ENCODE measurements at places on chromosomes 11 and 22. TPM values are rescaled to one million over a fixed set of nuclear protein-coding genes. Genes with fewer than 3 reads are reported as not detected.
A peak's percentile ranks its signal among the peaks of the same experiment; 100 is the strongest.

Gene FAT3
- not detected for total RNA-seq

Gene FZD4
- total RNA-seq: not detected

GRCh38 chr11:62854013-62854824, 14.8 kb upstream of the WDR74 start:
- peaks cover 58% of the 10 kb centered on the region for H3K4me1 ChIP-seq
- no peak for DNase-seq
- H3K4me3 ChIP-seq: peak overlapping the region; percentile 98
- peaks cover 49% of the 10 kb centered on the region for H3K36me3 ChIP-seq

- DNase-seq: no peak
- peak overlapping the region; percentile 40 for H3K27ac ChIP-seq
- H3K36me3 ChIP-seq: no peaks in the 10 kb centered on the region
- H3K27me3 ChIP-seq: peaks cover 23% of the 10 kb centered on the region
Measured at GRCh38 chr11:61756147-61756451, 3.7 kb downstream of the MYRF start.

- H3K27me3 ChIP-seq: peaks cover 18% of the 10 kb centered on the region
- H3K27ac ChIP-seq: no peak overlapping the region
- H3K4me1 ChIP-seq: no peaks in the 10 kb centered on the region
- no peak overlapping the region for H3K4me3 ChIP-seq
- DNase-seq: no peak
Measured at GRCh38 chr22:28514321-28514821, 165.3 kb downstream of the TTC28 start.

DNA sequence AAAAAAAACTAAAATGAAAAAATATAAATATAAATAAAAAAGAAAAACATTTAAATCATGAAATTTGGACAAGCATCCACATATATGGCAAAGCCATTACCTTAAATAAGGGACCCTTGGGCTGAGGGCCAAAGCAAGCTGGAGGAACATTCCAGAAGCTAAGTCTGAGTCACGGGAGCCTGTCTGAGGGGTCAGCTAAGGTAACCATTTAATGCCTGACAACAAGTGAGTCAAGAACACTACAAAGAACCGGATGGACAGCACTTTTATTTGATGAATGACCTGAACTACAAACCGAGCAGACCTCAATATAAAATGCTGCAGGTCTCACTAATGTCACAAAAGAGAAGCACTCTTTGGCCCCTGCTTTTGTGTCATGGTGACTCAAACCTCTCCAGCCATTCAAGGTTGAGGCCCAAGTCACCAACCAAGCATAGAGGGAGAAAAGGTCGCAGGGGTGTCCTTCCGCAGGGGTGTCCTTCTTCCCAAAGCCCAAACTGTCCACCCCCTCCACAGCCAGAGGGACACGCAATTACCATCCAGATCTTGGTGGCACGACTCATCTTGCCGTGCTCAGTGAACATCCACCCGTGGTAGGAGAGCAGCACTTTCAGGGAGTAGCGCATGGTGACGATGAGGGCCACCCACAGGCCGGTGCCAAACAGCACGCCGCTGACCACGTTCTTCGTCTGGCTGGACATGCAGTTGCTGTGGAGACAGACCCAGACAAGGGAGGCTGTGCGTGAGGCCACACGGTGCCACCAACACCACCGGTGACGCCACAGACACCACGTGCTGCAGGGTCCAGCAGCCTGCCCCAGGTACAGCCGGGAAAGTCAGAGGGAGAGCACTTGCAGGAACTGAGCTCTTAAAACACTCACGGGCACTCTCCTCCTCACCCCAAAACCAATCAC, 34.5 kb downstream of the CPT1A start:
- no peaks in the 10 kb centered on the region for H3K27me3 ChIP-seq
- no peaks in the 10 kb centered on the region for H3K36me3 ChIP-seq
- no peaks in the 10 kb centered on the region for H3K4me1 ChIP-seq
- no peak overlapping the region for H3K27ac ChIP-seq

GRCh38 chr11:110518809-110519514, 89.2 kb downstream of the FDX1 start:
- H3K27me3 ChIP-seq: peaks cover 5% of the 10 kb centered on the region
- DNase-seq: no peak
- H3K36me3 ChIP-seq: no peaks in the 10 kb centered on the region
- H3K4me3 ChIP-seq: no peak overlapping the region
- peaks cover 6% of the 10 kb centered on the region for H3K4me1 ChIP-seq

DNA sequence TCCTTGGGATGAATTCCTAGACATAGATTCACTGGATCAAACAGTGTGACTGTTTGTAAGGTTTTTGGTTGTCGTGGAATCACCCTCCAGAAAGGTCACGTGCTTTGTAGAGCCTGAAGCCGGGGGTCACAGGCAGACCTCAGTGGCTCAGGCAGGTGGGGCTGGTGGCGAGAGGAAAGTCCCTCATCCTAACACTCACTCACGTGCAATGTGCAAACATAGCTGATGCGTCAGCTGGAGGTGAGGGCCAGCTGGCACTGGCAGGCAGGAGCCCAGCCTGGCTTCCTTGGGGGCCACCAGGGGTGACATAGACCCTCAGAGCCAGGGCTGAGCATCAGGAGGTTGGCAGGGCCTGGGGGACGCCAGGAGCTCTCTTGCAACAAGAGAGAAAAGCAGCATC, 90.0 kb downstream of the ARHGAP8 start:
- H3K4me3 ChIP-seq: no peak overlapping the region
- H3K4me1 ChIP-seq: no peaks in the 10 kb centered on the region
- no peak for DNase-seq

DNA sequence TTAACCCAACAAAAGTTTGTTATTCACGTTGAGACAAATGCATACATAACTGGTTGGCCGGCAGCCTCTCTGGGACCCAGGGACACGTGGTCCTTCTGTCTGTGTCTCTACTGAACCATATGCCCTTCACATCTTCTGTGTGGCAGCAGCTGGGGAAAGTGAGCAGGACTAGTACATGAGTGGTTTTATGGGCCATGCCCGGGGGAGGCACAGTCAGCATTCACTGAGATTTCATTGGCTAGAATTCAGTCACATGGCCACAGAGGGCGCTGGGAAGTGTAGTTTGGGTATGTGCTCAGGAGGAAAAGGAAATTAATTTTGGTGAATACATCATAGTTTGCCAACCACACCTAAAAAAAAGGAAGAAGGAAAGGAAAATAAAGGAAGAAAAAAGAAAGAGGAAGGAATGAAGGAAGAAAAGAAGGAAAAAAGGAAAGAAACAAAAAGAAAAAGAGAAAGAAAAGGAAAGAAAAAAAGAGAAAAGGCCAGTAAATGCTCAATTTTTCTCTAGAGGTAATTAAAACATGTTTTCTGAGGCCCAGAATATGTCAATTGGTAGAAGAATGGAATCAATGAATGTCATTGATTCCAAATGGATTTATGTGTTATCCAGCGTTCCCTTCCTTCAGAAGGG, 55.9 kb upstream of the KIRREL3 start:
- no peak overlapping the region for H3K27ac ChIP-seq
- no peaks in the 10 kb centered on the region for H3K4me1 ChIP-seq
- no peak overlapping the region for H3K4me3 ChIP-seq

- peaks cover 20% of the 10 kb centered on the region for H3K27me3 ChIP-seq
- no peak within 1 kb of the TSS for H3K27ac ChIP-seq
- DNase-seq: no peak
- peaks cover 20% of the 10 kb centered on the region for H3K4me1 ChIP-seq
- H3K36me3 ChIP-seq: peaks cover 10% of the 10 kb centered on the region
- H3K4me3 ChIP-seq: no peak within 1 kb of the TSS
Measured at GRCh38 chr11:624705-625635, at the start of gene CDHR5. Gene CDHR5 (minus strand): TSS chr11:624955. CDS start chr11:624902, 53 bp downstream.

DNA sequence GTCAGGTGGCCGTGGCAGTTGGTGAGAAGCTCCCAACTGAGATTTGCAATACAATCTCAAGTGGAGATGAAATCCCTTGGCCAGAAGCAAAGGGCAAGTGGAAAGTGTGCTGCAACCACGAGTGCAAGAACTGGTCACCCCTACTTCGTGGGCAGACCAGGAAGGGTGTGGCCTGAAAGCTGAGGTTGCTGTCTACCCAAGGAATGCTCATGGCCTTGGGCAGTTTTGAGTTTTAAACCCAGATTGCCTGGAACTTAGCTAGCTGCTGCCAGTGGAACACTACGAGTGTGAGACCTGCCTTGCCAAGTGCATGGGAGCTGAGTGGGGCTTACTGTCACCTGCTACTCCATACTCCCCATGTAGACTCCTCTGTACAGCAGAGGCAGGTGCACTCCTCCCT, 113.3 kb upstream of the FAT3 start:
- DNase-seq: no peak
- no peaks in the 10 kb centered on the region for H3K27me3 ChIP-seq
- H3K36me3 ChIP-seq: no peaks in the 10 kb centered on the region
- no peaks in the 10 kb centered on the region for H3K4me1 ChIP-seq
- H3K4me3 ChIP-seq: no peak overlapping the region

- no peak for DNase-seq
- no peak overlapping the region for H3K27ac ChIP-seq
- H3K4me1 ChIP-seq: no peaks in the 10 kb centered on the region
- peaks cover 6% of the 10 kb centered on the region for H3K36me3 ChIP-seq
- H3K4me3 ChIP-seq: no peak overlapping the region
Measured at GRCh38 chr22:17875156-17875555, 100.9 kb upstream of the BID start.

GRCh38 chr22:35804421-35804820, 86.7 kb downstream of the APOL5 start:
- H3K4me1 ChIP-seq: no peaks in the 10 kb centered on the region
- H3K27me3 ChIP-seq: peaks cover 2% of the 10 kb centered on the region
- H3K27ac ChIP-seq: no peak overlapping the region
- no peak overlapping the region for H3K4me3 ChIP-seq

DNA sequence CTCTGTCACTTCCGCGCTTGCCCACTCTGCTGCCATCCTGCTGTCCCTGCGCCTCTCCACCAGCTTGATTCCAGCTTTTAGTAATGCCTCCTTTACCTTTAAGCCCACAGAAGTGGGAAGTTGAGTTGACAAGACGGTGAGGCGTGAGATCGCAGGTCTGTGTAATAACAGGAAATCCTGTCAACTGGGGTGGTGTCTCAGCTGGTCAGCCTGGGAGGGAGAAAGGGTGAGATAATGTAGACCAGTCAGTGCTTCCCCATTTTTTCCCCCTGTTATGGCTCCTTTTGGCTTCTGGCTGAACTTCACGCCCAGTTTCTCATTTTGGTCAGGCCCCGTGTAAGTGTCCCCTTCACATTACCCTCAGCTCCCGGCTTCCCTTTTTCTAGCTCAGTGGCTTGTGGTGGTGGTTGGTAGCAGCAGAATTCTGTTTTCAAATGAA, 98.9 kb downstream of the TRAF6 start:
- H3K4me3 ChIP-seq: peak overlapping the region; percentile 57
- no peak for DNase-seq

GRCh38 chr11:9850224-9850895, 186.5 kb downstream of the SWAP70 start:
- H3K4me1 ChIP-seq: peaks cover 13% of the 10 kb centered on the region
- H3K4me3 ChIP-seq: no peak overlapping the region
- peaks cover 3% of the 10 kb centered on the region for H3K27me3 ChIP-seq
- H3K27ac ChIP-seq: no peak overlapping the region
- H3K36me3 ChIP-seq: peaks cover 16% of the 10 kb centered on the region

GRCh38 chr11:68663482-68664010, 20.8 kb upstream of the GAL start:
- no peak overlapping the region for H3K27ac ChIP-seq
- no peak for DNase-seq
- H3K36me3 ChIP-seq: no peaks in the 10 kb centered on the region
- no peak overlapping the region for H3K4me3 ChIP-seq
- H3K27me3 ChIP-seq: no peaks in the 10 kb centered on the region

GRCh38 chr11:93295921-93296575, 34.5 kb upstream of the DEUP1 start:
- no peak overlapping the region for H3K27ac ChIP-seq
- peaks cover 9% of the 10 kb centered on the region for H3K27me3 ChIP-seq
- no peak overlapping the region for H3K4me3 ChIP-seq
- no peaks in the 10 kb centered on the region for H3K4me1 ChIP-seq
- no peaks in the 10 kb centered on the region for H3K36me3 ChIP-seq

DNA sequence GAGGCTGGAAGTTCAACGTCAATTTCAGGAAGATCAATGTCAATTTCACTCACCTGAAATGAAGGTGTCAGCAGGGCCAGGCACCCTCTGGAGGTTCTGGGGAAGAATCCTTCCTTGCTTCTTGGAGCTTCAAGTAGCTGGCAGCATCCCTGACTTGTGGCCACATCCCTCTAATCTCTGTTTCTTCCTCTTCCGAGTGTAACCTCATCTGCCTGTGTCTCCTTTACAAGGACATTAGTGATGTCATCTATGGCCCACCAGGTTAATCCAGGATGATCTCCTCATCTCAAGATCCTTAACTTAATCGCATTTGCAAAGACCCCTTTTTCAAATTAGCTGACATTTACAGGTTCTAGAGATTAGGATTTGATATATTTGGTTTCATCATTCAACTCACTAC, 240.8 kb upstream of the MTNR1B start:
- no peaks in the 10 kb centered on the region for H3K4me1 ChIP-seq
- H3K36me3 ChIP-seq: no peaks in the 10 kb centered on the region

- DNase-seq: peak; percentile 41
- peaks cover 45% of the 10 kb centered on the region for H3K4me1 ChIP-seq
- no peak overlapping the region for H3K27ac ChIP-seq
- H3K36me3 ChIP-seq: no peaks in the 10 kb centered on the region
Measured at GRCh38 chr11:128686745-128687177, 7.1 kb upstream of the FLI1 start.

DNA sequence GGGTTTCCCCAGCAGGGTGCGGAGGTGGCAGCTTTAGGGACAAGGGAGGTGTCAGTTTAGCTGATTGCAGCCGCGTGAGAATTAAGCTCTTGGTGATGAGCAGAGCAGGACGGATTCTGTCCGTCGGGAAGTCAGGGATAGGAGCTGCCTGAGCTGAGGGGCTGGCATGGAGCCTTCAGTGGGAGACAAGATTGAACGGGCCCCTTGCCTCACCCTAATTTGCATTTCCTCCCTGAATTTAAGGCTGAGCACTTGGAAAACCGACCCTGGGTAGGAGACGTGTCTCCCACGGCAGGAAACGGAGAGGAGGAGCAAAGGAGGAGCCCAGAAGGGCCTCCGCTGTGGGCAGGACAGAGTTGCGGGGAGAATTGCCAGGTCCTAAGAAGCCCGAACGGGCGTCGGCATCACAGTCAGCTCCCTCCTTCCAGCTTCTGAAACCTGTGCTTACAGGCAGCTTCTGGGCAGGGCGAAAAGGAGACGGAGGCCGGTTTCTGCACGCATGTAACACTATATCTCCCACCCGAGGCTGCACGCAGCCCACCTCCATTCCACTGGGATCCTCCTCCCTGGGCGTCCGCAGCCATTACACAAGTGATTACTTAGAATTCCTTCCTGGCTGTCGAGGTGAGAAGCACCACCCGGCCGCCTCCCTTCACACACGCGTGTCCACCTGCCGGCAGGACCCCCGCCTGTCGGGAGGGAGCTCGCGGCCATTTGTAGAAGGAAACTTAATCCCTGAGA, 345.8 kb downstream of the BRD1 start:
- no peaks in the 10 kb centered on the region for H3K4me1 ChIP-seq
- peaks cover 1% of the 10 kb centered on the region for H3K36me3 ChIP-seq
- DNase-seq: no peak
